ENCODE measurements at places on chromosomes 11 and 22. TPM values are rescaled to one million over a fixed set of nuclear protein-coding genes. Genes with fewer than 3 reads are reported as not detected.

ROBO4 gene
- total RNA-seq, result 23.3 TPM

DNA sequence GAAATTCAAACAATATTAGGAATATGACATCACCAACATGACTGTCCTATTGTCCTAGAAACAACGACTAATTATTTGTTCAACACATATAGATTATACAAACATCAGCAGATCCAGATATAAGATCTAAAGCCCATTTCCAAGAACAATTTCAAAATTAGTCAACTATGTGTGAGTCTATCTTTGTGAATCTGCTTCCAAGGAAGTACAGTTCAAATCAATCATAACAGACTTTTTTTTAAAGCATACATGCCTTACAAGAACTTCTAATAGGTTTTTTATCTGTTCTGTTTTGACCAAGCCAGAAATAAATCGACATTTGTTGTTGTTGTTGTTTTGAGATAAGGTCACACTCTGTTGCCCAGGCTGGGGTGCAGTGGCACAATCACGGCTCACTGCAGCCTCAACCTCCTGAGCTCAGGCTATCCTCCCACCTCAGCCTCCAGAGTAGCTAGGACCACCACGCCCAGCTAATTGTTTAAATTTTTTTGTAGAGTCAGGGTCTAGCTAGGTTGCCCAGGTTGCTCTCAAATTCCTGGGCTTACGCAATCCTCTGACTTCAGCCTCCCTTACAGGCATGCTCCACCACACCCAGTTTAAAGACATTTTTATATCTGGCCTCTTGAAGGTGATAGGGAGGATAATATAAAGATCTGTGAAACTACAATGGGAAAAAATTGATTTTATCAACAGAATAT, 54.8 kb downstream of the DENND5A start:
- no peak for DNase-seq

DNA sequence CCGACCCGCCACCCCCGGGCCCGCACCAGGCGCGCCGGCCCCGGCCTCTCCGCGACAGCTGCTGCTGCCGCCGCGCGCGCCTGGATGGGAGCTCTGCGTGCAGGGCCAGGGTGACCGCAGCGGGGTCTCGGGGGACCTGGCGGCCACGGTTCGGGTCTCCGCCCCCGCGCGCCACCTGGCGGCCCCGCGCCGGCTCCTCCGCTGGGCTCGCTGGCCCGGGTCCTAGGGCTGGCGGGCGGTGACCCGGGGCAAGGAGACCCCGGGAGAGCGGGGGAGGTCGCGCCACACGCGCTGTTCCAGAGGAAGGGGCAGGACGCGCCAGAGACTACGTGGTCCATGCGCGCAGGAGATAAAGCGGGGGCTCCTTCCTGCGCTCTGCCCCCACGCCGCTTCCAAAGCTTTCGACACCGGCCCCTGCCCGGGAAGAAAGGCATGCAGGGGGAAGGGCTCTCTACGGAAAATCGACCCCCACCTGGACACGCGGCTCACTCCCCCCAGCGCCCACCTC, 562 bp downstream of the SHANK2 start:
- DNase-seq, result peak; percentile 69

GRCh38 chr11:28763151-28763550, 655.0 kb downstream of the METTL15 start:
- DNase-seq, result no peak

DNA sequence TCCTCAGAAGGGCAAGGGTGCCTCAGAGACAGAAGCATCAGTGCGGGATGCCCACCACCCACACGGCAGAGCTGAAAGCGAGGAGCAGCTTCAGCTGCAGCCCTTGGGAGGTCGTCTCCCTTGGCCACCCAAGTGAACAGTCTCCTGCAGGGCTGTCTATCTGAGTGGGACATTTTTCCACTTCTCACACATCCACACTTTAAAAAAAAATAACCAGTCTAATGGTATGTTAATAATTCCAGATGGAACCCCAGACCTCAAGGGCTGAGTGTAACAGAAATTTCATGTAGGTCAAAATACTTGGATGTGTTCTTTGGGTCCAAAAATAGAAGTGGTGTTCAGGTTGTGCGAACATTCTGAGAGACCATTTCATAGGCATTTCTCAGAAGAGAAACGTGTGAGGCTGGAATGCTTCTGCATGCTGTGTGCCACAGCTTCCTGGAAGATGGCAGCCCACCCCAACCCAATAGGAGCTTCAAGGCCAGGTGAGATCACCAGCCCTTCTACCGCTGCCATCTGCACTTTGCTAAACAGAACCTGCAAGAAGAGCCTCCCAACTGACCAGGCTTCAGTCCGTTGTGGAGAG, 623.2 kb downstream of the OPCML start:
- DNase-seq, result no peak

DNA sequence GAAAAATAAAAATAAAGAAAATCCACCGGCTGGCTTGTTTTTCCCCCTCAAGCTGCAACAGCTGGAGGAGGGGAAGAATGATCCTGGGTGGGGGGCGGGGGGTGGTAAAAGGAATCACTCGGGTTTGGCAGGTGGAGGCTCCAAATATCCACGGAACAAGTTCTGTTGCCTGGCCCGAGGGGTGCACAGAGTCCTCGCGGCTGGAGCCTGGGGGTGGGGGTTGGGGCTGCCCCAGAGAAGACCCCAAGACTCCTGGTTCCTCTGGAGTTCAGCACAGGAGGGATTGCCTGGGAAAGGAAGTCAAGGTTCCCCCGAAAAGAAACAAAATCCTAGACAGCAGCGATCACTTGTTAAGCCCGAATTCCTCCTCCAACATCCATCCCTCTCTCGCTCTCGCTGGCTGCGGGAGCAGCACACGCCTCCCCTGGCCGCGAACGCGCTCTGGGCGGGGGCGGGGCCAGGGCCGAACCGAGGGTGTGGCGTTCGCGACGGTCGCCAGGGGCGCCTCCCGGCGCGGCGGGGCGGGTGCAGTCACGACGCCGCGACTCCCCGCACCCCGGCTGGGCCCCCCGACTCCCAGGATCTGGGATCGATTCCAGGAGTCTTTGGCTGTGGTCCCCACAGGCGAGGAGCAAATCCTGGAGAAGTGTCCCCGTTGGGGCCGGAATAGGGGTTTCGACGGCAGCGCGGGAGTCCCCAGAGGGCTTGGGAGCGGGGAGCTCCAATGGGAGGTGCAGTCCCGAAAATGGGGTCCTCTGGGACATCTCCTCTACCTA, at the start of gene KCNA4:
Gene KCNA4 (minus strand): TSS at position 443 of the 776 bp plus-strand sequence. CDS start 4,352 bp downstream, outside the sequence.
- DNase-seq, result peak; percentile 75

GRCh38 chr11:128415539-128415938, 171.8 kb downstream of the ETS1 start:
- DNase-seq, result no peak

CASP1 gene
- 11.0 TPM for total RNA-seq

CCDC87 gene
- 0.10 TPM for total RNA-seq

SLC17A6 gene
- total RNA-seq, result not detected

GRCh38 chr11:71466358-71466757, 13.4 kb downstream of the NADSYN1 start:
- no peak for DNase-seq

SULT4A1 gene
- 0.92 TPM for total RNA-seq

DNA sequence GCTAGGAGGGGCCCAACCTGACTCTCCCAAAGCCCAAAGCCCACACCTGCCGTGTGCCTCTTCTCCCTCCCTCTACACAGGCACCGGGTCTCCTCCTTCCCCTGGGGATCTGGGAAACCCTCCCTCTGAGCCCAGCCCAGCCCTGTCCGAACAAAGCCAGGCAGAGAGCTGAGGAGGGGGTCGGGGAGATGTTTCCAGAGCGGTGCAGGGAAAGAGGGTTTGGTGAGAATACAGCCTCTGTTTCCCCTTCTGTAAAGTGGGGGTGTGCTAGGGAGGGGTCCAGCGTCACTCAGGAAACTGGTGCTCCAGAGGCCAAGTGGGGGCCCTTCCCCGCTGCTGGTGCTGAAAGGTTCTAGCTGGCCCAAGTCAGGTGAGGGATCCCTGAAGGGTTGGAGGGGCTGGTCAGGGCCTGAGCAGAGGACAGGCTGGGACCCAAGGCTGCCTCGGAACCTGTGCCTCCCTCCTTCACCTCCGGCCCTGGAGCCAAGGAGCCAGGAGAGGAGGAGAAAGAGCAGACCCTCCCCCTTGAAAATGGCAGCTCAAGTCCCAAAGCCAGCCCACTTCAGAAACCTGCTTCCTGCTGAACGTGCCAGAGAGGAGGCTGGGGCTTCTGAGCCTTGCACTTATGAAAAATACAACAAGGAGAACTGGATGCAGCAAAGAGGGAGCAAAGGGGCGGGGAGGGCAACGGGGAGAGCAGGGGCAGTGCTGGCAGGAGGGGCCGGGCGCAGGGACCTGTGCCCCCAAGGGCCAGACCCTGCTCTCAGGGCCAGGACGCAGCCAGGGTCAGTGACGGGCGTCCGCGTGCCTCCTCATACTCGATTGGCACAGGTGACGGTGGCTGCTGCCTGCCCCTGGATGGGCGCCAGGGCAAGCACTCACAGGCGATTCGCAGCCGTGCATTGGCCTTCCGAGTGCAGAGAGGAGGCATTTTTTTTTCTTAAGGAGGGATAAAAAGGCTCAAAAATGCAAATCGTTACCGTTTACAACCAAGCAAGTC, 43.2 kb downstream of the MACROD1 start:
- DNase-seq, result peak; percentile 76

GRCh38 chr11:33663121-33663520, 37.5 kb downstream of the C11orf91 start:
- DNase-seq, result no peak

F2 gene
- not detected for total RNA-seq

CNGA4 gene
- total RNA-seq, result not detected

- no peak for DNase-seq
Measured at GRCh38 chr22:45678961-45679912, 7.6 kb downstream of the ATXN10 start.

- peak; percentile 75 for DNase-seq
Measured at GRCh38 chr22:27137871-27138337, 480.5 kb downstream of the MIAT start.

GRCh38 chr22:38104084-38104483, 6.4 kb downstream of the BAIAP2L2 start:
- DNase-seq, result no peak
